Body of pancreas (tissue), 4 donors: ENCODE measurements at places on chromosomes 2 and 18. TPM values are rescaled to one million over a fixed set of nuclear protein-coding genes. Genes with fewer than 3 reads are reported as not detected.

Gene CDH20
- 6.3 TPM for total RNA-seq

DNA sequence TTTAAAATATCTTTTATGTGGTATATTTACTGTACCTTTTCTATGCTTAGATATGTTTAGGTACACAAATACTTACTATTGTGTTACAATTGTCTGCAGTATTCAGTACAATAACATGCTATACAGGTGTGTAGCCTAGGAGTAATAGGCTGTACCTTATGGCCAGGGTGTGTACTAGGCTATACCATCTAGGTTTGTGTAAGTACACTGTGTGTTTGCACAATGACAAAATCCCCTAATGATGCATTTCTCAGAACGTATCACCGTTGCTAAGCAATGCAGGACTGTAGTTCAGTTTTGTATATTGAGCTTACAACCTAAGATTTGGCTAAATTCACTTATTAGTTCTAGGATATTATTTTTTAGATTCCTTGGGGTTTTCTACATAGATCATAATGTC lies 332.3 kb upstream of the HS6ST1 start:
- DNase-seq = no peak

DNA sequence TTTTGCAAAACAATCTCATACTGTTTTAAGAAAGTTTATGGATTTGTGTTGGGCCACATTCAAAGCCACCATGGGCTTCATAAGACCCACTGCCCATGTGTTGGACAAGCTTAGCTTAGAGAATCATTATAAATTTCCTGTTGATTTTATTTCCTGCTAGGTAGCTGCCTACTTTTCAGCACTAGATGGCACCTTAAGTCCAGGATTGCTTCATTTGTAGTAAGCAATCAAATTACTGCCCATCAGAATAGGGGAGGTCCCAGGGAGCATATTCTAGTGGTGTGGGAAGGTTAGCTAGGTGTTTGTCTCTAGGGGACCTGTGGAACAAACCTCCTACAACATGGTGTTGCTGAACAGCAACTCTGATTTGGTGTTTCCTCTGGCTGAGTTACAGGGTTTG lies 11.0 kb upstream of the DCDC2C start:
- no peak for DNase-seq

DNA sequence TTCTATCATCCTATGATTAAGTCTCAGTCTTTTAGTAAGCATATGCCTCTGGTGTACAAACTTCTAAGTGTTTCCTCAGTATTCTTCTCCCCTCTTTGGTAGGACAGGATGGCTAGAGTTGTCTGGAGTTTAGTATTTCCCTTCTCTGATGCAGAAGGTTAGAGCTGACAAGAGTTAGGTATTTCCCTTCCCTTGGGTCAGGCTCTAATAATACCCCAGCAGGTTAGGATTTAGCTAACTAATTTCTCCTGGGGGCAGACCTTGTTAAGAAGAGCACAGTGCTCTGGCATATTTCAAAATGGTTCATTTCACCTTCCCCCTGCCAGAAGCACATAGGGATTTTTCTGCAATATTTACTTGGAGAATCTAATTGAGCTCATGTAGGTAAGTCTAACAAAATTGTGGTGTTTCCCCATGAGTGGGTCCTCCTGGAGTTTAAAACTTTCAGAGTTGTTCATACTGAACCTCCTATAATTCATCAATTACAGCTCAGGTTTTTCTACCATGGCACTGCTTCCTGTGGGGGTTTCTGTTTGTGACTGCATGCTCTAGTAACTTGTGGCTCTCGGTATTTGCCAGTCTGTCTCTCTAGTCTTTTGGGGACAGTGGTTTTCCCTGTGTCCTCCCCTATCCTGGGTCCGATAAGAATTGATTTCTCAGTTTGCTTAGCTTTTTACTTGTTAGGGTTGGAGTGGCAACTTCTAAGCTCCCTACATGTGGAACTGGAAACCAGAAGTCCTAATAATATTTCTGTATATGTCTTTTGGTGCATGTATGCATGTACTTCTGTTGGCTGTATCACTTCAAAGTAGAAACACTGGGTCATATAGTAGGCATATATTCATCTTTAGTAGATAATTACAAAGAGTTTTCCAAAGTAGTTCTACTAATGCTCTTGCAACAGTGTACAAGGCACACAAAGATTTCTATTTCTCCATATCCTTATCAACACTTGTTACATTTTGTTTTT lies 77.7 kb downstream of the GDF7 start:
- no peak for DNase-seq

DNA sequence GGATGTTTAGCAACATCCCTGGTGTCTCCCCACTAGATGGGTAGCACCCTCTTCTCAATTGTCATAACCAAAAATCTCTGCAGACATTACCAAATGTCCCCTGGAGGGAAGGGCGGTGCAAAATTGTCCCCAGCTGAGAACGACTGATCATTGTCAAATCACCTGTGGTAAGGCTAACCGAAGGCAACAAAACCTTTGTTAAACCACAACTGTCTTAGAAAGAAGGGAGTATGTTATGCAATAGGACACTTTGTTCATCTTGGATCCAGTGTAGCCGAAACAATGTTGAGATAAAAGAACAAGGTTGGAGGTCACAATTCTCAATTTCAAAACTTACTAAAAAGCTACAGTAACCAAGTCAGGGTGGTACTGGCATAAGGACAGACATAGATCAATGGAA lies 50.3 kb upstream of the ST3GAL5 start:
- no peak for DNase-seq
